ENCODE measurements at places on chromosomes 2 and 18. TPM values are rescaled to one million over a fixed set of nuclear protein-coding genes. Genes with fewer than 3 reads are reported as not detected.

The DUSP19 gene
- total RNA-seq: 1.4 TPM

The KIF3C gene
- 15.4 TPM for total RNA-seq

DNA sequence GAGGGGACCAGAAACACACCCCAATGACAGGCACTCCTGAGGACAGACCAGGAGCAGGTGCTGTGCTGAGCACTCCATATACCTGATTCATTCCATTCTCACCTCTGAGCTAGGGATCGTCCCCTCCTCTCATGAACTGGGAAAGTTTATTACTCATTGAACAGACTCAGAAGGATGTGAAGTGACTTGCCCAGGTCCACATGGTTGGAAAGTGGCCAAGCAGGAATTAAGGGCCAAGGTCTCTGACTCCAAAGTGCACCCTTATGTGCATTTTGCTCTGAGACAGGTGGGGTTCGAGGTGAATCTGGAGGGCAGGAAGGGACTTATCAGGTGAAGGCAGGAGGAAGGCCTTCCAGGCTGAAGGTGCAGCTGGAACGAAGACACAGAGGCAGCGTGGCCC, 25.1 kb upstream of the PLB1 start:
- no peaks in the 10 kb centered on the region for H3K4me1 ChIP-seq
- peaks cover 9% of the 10 kb centered on the region for H3K27me3 ChIP-seq
- no peak overlapping the region for H3K4me3 ChIP-seq

DNA sequence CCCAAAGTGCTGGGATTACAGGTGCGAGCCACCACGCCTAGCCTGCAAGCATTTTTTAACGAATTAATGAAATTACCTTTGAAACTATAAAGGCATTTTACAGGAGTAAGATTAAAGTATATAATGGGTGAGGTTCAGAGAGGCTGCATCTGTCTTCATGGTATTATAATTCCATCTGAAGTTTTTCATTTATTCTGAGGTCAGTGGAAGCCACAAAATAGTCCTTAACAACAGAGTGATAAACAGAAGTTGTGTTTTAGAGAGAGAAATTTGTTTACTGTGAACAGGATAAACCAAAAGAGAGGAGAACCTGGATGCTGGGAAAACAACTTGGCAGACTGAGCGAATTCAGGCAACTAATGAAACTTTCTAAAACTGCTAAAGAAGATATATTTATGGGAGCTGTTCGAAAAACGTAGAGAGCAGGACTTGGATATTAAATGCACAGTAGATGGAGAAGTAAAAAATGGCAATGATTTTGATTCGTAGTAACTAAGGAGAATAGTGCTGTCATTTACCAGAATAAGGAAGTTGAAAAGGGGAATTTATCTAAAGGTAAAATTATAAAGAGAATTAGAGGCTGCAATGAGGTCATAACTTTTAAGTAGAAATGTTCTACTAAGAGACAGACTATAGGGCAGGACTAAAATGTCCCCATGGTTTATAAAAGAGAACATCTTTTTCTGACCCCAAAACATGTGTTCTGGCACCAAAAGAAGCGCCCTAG, 37.9 kb upstream of the ITGA4 start:
- H3K4me1 ChIP-seq: no peaks in the 10 kb centered on the region
- no peak overlapping the region for H3K4me3 ChIP-seq
- no peaks in the 10 kb centered on the region for H3K27me3 ChIP-seq
- no peak for DNase-seq
- no peaks in the 10 kb centered on the region for H3K36me3 ChIP-seq

- no peaks in the 10 kb centered on the region for H3K27me3 ChIP-seq
- H3K4me1 ChIP-seq: no peaks in the 10 kb centered on the region
- no peak overlapping the region for H3K4me3 ChIP-seq
- DNase-seq: no peak
These were observed 120.5 kb downstream of the HIBCH start for GRCh38 chr2:190199109-190199508.
